ENCODE measurements at places on chromosomes 6 and 20. TPM values are rescaled to one million over a fixed set of nuclear protein-coding genes. Genes with fewer than 3 reads are reported as not detected.

Gene SYCP2L
- total RNA-seq = not detected

DNA sequence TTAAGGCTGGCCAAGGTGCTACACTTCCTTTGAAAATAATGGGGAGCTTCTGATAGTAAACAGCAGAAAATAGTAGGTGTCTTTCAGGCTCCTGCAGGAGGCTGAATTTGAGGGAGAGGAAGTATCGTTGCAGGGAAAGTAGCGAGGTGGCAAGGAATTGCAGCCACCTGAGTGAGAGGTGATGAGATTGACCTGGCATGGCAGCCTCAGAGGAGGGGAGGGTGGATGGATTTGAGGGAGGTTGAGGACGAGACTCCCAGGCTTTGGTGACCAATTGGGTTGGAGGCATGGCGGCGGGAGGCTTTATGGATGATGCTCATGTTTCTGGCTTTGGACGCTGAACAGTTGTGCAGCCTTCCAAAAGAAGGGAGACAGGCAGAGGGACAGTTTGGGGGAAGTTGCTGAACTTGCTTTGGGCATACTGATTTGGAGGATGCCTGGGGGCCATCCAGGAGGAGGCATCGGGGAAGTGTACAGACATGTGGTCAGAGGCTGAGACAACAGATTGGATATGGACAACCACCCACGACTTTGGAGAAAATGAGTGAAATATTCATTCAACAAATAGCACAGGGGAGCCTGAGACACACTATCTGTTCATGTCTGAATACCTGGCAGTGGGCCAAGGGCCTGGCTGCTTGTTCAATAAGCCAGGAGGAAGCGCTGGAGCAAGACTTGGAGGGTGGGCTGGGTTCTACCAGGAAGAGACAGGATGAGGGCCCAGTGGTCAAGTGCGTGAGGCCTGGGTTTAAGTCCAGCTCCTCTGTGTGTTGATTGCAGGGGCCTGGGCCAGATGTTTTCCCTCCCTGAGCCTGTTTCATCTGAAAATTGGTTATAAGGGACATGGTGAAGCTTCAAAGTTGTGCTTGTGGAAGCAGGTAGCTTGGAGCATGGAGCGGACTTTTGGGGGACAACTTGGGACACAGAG is 113.2 kb downstream of the CEBPB start:
- no peak overlapping the region for H3K4me3 ChIP-seq
- DNase-seq = no peak
- H3K36me3 ChIP-seq = no peaks in the 10 kb centered on the region
- no peak overlapping the region for H3K27ac ChIP-seq

Gene ZFP57
- not detected for total RNA-seq

DNA sequence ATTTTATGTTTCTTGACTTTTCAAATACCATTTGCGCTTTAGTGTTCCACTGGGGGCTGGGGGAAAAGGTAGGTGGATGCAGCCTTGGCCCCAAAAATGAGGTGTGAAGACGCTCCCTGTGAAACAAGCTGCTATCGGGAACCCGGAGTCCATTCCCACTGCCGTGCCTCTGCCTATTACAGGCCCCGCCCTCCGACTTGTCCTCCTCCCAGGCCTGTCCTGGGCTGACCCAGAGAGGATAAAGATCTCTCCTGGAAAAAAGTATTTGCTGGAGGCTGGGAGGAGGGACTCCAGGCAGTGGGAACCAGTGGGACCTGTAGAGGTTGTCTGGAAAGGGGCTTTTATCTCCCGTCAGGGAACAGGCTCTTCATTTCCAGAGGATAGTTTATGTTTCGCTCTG is 215.0 kb downstream of the SLC24A3 start:
- H3K27ac ChIP-seq = no peak overlapping the region
- no peaks in the 10 kb centered on the region for H3K4me1 ChIP-seq
- no peaks in the 10 kb centered on the region for H3K27me3 ChIP-seq
- H3K4me3 ChIP-seq = no peak overlapping the region
- DNase-seq = no peak
- H3K36me3 ChIP-seq = no peaks in the 10 kb centered on the region

Gene CD83
- total RNA-seq = 11.9 TPM

- DNase-seq = no peak
- no peak overlapping the region for H3K4me3 ChIP-seq
- no peaks in the 10 kb centered on the region for H3K36me3 ChIP-seq
- H3K27ac ChIP-seq = no peak overlapping the region
- H3K4me1 ChIP-seq = no peaks in the 10 kb centered on the region
Measured at GRCh38 chr6:106005954-106006353, 80.2 kb upstream of the PRDM1 start.

Gene HTR1E
- not detected for total RNA-seq

- H3K27ac ChIP-seq = no peak overlapping the region
- H3K27me3 ChIP-seq = peaks cover 13% of the 10 kb centered on the region
- H3K36me3 ChIP-seq = no peaks in the 10 kb centered on the region
Measured at GRCh38 chr6:127436578-127437110, 22.5 kb downstream of the KIAA0408 start.

- H3K36me3 ChIP-seq = no peaks in the 10 kb centered on the region
- H3K27me3 ChIP-seq = no peaks in the 10 kb centered on the region
- peak overlapping the region; percentile 35 for H3K27ac ChIP-seq
- peak; percentile 37 for DNase-seq
Measured at GRCh38 chr6:108630050-108630714, 69.5 kb downstream of the FOXO3 start.

DNA sequence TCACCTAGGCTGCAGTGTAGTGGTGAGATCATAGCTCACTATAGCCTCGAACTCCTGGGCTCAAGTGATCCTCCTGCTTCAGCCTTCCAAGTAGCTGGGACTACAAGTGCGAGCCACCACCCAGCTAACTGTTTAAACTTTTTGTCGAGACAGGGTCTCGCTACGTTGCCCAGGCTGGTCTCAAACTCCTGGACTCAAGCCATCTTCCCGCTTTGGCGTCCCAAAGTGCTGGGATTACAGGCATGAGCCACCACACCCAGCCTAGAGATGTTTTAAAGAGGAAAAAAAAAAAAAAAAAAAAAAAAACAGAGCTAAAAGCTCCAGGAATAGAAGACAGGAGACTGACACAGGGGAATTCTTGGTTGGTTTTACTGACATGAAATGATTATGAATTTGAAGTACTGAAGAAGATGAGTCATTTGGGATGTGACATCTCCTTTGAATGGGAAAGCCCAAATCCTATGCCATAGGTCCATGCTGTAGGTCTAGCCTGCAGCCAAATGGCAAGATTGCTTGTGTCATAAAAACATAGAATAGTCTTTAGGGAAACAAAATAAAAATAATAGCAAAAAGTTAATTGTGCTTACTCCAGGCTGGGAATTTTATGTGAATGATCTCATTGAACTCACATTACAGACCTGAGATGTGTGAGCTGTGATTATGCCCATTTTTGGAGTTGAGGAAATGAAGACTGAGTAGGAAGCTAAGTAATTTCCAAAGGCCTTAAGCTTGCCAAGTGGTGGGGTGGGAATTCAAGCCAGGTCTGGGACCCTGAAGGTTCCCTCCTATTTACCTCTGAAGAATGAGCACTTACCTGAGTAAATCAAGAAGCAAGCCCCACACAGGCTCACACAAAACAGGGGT is 24.3 kb upstream of the NHSL1 start:
- H3K4me3 ChIP-seq = no peak overlapping the region
- no peak overlapping the region for H3K27ac ChIP-seq
- peaks cover 2% of the 10 kb centered on the region for H3K4me1 ChIP-seq
- DNase-seq = no peak
- H3K36me3 ChIP-seq = no peaks in the 10 kb centered on the region

All from activated naive CD4-positive, alpha-beta T cell treated with anti-CD3 and anti-CD28 coated beads for 36 hours (primary cell).